HepG2 (cell line): ENCODE measurements at places on chromosomes 1 and 21. TPM values are rescaled to one million over a fixed set of nuclear protein-coding genes. Genes with fewer than 3 reads are reported as not detected.

The PCBP3 gene
- not detected in 2 replicates for total RNA-seq

The EFNA1 gene
- 41.2 and 81.8 TPM in 2 replicates for total RNA-seq

The LCE1D gene
- not detected in 2 replicates for total RNA-seq

The TACSTD2 gene
- total RNA-seq: not detected in 2 replicates

The BATF3 gene
- total RNA-seq: not detected in 2 replicates
